Liver (tissue), 10 donors: ENCODE measurements at places on chromosomes 7 and 10.

- no peak for DNase-seq
Measured at GRCh38 chr10:86821388-86821999, 65.1 kb downstream of the BMPR1A start.

DNA sequence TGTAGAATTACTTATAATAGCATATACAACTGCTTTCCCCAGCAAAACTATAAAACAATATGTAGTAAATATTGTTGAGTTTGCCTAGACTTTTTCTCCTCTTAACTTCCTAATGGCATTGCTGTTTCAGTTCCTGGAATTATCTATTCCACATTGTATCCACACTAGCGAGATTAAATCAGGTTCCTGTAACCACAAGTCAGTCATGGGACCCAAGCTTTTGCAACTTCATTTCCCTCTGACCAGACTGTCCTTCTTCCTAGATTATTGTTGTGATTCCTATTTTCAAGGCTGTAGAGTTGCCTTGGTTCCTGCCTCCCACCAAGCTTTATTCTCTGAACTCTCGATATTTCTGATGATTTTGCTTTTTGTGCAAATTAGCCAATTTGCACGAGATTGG, 173.3 kb upstream of the ZNF804B start:
- DNase-seq = no peak

DNA sequence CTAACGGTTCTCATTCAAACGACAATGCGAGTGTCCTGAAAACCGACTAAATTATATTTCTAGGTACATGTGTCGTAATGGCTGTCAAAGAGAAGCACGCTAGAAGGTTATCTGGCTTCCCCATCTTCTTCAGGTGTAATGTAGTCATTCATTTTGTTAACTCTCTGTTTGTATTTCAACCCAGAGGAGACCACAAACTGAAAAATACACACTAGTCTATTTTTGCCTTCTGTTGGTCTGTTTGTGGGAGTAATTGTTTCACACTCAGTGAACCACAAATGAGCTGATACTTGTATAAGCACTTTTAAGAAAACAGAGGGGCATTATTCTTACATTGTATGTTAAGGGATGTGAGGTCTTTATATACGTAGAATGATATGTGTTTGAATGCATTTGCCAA, 305.9 kb downstream of the GATA3 start:
- no peak for DNase-seq

- no peak for DNase-seq
Measured at GRCh38 chr10:63703113-63703670, 182.0 kb downstream of the REEP3 start.

GRCh38 chr7:18390535-18390907, 105.0 kb upstream of the HDAC9 start:
- DNase-seq = no peak

DNA sequence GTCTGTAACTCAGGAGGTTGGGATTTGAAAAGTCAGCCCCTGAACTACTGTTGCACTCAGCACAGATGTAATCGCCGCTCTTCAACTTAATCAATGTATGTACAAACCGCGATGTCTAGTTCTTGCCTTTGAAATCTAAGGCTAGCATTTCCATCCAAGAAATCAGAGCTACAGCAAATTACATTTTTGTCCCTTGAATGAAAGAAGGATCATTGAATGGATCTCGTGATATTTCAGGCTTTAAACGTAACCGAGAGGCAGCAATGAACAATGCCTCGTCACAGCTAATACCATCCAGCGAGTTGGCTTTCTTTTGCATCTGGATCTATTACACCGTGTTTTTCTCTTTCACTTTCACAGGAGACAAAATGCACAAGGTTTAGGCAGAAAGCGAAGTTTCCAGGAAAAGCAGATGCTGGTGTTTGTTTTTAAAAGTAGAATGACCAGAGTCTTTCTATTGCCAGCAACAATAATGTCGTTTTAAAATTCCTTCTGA, 5.5 kb downstream of the SKIDA1 start:
- no peak for DNase-seq

GRCh38 chr10:34528320-34528719, 286.8 kb downstream of the PARD3 start:
- no peak for DNase-seq

GRCh38 chr10:82402906-82403401, 528.0 kb downstream of the NRG3 start:
- DNase-seq = no peak

DNA sequence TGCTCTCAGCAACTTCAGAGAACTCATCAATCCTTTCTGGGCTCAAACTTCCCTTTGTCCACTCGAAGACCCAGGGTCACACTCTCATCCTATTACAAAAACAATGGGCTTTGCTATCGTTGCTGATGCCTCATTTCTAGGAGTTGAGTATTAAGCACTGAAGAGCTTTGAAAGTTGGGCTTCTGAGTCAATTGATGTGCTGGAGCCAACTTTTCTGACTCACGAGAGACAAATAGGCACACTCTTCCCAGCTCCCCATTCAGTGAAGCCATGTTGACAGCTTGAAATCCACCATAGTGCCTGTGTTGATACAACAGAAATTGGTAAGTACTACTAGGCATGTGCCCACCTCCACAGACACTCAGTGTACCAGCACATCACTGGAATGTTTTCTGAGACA, 97.5 kb upstream of the PRSS58 start:
- DNase-seq = no peak

- no peak for DNase-seq
Measured at GRCh38 chr10:13650961-13651360, 64.2 kb downstream of the PRPF18 start.

DNA sequence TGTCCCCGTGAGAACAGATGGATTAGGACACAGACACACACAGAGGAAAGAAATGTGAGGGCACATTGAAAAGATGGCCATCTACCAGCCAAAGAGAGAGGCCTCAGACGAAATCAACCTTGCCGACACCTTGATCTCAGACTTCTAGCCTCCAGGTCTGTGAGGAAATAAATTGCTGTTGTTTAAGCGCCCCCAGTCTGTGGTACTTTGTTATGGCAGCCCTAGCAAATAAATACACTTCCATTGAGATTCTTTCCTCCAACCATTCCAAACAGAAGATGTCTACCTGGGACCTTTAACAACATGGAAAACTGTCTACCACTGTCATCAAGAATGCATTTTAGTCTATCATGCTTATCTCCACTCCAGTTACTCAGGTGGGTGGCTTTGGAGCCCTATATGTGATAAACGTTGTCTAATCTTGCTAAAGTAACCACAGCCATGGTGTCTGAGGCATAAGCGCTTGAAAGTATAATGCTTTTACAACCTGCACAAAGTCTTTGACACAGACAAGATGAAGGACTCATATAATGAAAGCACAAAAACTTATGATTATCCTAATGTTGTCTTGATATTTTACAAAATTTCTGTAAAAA, 244.3 kb downstream of the MTERF1 start:
- DNase-seq = no peak

- no peak for DNase-seq
Measured at GRCh38 chr10:5932345-5932744, 42.3 kb downstream of the FBH1 start.
